ENCODE measurements at places on chromosomes 2 and 18.

DNA sequence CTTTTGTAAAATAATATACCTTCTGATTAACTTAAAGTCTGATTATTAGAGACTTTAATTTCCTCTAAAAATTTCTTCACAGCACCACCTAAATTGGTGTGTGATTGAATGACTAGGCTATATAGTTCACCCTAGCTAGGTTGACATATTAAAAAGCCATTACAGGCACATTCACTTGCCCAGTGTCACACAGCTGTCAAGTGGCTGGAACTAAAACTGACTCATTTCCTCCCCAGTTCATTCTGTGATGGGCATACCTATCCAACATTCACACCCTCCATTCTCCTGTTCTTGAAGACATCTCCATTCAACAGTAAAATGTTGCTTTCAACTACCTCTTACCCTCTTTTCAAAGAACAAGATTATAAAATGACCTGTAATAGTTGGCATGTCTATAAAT, 334.5 kb downstream of the ARHGAP15 start:
- no peak for DNase-seq

DNA sequence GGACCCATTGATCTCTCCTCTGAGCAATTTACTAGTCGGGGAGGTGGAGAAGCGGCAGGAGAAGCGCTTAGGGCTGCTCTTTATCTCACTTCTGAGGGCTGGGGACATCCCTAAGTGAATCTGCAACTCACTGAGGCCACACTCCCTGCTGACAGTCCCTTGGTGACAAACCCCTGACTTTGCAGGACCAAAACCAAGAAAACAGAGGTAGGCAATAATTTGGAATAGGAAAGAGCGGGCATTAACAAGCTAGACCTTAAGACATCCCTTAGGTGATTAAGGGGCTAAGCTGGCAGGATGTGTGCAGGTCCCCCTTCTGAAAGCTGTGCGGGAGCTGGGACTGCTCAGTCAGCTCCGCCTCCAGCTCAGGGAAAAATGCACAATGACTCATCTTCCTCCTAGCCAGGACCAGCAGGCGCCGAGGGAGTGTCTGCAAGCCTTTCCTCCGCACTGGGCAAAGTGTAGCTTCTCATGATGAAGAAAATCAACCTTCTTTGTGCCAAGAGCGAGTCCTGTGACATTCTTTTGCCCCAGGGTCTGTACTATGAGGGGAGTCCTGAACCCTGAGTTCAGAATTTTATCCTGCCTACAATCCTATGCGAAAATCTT, 63.3 kb downstream of the BOD1L2 start:
- DNase-seq: no peak

DNA sequence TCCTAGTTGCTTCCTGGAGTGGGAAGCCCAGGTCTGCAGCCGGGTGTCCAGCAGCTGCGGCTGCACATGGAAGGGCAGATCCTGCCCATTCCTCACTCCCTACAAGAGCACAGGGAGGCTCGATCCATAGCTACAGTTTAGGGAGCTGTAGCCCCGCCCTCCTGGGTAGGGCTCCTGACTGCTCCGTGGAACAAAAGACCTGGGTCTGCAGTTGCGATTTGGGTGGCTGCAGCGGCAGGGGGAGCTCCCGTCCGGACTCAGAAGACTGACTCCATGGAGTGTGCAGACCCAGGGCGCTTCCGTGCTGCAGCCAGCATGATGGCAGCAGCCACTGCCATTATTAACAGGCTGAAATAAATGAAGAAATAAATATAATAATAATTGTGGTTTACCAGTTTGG, 157.3 kb downstream of the CTNNA2 start:
- DNase-seq: no peak

DNA sequence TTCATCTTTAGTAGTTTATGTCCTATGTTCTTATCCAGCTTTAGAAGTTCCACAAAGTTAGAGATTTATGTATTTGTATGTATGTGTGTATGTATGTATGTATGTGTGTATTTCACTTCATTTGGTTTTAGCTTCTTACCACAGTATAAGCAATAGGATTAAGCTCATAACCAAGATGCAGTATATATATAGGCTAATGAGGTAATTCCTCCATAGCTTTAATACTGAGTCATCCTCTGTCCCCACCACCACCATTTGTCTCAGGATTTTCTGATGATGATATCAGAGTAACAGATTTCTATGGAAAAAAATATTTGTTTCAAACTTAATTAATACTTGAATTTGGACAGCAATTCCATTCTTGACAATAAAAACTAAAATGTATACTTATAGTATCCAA, 159.2 kb downstream of the SOX11 start:
- DNase-seq: no peak

DNA sequence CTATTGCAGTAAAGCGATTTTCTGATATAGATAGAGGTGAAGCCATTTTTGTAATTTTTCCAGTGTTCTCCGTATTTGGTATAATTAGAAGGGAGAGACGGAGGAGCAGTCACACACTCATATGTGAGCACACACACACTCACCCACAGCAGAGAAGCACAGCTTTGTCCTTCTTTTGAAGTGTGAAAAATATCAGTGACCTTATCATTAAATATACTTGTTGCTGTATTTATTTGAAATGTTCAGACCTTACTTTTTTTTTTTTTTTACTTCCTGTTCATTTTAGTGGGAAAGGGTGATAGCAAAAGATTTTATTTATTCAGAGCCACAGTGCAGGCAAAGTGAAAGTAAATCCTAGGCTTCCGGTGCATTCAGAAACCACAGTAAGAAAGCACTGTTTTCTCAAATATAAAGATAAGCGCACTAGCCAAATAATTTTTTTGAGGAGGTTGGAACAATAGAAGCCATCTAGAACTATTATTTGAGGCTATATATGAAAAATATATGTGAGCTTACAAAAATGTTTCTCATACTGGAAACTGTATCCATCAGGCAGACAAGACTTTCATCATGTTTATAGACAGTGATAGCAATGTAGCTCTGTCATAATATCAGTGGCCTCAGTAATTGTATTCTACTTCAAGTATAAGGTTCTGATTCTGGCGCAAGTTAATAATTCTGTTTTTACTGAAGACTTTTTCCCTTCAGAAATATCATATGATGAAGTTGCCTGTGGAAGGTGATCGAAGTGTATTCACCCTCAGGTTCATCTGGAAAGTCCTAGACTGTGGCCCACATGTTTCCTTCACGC, 37.2 kb downstream of the TSHZ1 start:
- no peak for DNase-seq

GRCh38 chr2:168593713-168594112, 137.6 kb downstream of the CERS6 start:
- no peak for DNase-seq

GRCh38 chr2:18362696-18363095, 197.8 kb downstream of the RDH14 start:
- no peak for DNase-seq

- no peak for DNase-seq
These were observed 130.0 kb downstream of the PLCL1 start for GRCh38 chr2:197934261-197934933.

DNA sequence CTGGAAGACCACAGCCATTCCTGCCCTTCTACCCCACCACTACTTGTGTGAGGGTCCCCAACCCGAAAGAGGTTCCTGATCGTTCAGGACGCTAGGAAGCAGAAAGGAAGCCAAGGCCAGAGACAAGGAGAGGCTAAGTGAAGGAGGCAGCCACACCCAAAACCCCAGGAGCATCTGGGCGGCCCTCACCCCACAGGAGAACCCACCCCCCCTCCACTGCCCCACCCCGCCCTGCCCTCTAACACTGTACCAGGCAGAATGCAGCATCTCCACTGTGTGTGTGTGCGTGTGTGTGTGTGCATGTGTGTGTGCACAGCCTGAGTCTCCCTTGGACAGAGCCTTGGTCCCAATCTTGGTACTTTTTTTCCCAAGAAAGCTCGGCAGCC, 207.5 kb upstream of the HAAO start:
- DNase-seq: no peak

GRCh38 chr18:1090758-1091157, 186.1 kb downstream of the ADCYAP1 start:
- DNase-seq: no peak

DNA sequence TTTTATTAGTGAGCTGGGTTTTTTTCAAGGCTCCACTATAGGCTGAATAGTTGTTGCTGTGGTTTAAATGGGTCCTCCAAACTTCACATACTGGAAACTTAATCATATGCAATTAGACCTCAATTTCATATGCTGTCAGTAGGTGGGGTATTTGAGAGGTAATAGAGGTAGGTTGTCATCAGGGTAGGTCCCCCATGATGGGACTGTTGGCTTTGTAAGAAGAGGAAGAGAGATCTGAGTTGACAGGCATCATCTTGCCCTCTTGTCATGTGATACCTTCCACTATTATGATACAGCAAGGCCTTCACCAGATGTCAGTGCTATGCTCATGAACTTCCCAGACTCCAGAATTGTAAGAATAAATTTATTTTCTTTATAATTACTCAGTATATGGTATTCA, 819.4 kb downstream of the LRP1B start:
- no peak for DNase-seq

GRCh38 chr2:108548208-108549003, 14.1 kb downstream of the LIMS1 start:
- no peak for DNase-seq

- DNase-seq: no peak
These were observed 170.1 kb upstream of the REV1 start for GRCh38 chr2:99659874-99660273.

- no peak for DNase-seq
These were observed 20.1 kb upstream of the PTH2R start for GRCh38 chr2:208386541-208386940.

DNA sequence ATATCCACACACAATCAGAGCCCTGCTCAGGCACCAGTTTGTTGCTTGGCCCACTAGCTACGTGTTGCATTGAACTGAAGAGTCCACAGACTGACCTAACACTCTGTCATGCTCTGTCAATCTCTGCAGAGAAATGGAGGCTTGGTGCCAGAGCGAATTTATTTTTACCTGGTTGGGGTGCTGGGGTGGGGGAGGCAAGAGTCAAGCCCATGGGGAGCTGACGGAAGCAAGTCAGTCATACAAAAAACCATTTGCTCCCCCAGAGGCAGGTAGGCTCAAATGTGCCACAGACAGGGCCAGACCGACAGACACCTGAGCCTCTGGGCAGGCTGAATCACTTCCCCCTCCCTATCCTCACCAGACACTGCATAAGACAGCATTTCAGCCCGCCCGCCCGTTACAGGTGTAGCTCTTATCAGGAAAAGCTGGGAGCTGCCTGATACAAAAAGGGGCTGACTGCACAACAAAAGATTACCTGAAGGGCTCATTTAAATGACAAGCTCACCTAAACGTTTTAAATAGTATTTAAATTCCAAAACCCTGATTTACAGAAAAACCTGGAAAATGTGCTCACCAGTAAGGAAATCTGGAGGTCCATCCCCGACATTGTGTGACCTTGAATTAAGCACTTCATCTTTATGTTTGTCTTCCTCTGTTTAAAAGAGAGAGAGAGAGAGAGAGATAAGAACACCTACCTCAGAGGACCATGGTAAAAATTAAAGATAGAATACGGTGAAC, 2.1 kb upstream of the PCBP1 start:
- DNase-seq: no peak

DNA sequence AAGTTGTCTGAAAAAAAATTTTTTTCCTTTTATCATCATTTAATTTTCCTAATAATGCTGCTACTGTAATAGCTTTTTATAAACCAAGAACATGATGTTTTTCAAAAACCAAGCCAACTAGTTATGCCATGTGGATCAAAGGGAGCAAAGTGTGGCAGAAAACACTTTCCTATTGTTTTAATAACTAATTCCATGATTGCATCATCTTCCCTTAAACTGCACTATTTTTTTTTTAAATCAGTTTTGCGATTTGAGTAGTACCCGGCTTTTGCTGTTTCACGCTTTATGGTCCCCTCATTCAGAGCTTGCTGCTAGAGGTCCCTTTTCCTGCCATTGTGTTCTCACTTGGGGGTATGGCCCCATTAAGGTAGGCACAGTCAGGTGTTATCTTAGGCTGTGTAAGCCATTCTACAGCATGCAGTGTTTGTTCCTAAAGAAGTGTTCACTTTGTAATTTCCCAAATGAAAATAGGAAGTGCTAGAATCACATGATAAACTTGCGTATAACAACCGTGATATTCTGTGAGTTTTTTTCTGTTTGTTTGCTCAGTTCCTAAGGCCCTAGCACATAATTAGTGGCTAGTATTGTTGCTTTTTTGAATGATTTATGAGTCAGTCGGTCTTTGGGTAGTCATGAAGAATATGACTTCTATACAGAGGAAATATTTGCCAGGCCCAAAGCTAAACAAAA, 225.8 kb downstream of the PTGR3 start:
- DNase-seq: no peak

DNA sequence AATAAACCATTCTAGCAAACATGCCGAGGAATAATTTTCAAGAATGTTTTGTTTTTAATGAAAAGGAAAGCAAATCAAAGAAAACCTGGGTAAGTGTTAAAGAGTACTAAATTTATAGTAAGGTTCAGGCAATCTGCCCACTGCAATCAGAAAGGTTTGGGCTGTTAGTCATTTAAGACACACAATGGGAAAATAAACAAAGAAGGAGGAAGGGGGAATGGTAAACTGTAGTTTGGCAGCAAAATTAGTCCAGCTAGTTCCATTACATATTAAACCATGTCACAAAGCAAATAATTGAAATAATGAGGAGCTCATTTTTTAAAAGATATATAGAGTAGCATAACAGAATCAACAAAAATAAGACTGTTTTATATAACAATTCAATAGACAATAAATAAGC, 87.5 kb upstream of the COPS8 start:
- no peak for DNase-seq

GRCh38 chr2:163735685-163736432, at the start of gene FIGN:
Gene FIGN (minus strand): TSS chr2:163736008. CDS start chr2:163734927, 1,081 bp downstream.
- no peak for DNase-seq

GRCh38 chr2:96715658-96716057, 24.2 kb downstream of the LMAN2L start:
- no peak for DNase-seq

DNA sequence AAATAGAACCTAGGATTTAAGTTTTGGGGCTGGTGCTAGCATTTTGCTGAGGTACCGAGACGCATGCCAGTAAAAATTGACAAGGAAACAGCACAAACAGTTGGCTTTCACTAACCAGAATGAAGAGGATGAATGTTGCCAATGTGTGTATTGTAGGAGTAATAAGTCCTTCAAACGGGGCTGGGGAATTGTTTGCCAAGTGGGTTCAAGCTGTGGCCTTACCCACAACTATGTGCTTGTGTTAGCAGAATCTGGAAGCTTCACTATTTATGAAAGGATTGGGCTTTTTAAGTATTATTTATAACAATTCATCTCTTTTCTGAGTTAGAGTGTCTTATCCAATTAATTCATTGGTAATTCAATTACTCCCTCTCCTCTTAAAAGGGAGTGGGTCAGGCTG, 15.0 kb upstream of the KIF5C start:
- no peak for DNase-seq

GRCh38 chr18:45562567-45563479, 52.5 kb upstream of the SLC14A2 start:
- no peak for DNase-seq
